Inflammatory macrophage treated with lipopolysaccharide for 1 hour (primary cell): ENCODE measurements at places on chromosomes 4 and X.

DNA sequence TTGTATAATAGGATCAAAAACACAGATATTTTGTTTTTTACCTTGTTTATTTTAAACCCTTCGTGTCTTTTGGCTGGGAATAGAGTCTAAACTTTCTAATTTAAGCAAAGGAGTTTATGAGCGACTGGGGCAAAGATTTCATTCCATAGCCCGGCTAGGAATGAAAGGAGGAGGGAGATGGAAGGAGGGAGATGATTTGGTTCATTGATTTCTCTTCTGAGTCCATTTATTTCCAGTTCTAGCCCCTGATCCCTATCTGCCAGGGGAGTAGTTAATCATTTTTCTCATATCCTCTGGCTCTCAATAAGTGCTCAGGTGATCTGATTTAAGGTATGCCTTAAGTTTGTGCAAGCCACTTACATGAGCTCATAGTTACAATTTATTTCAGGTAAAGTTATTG is 120.0 kb downstream of the SPRY1 start:
- no peak for DNase-seq

- DNase-seq, result no peak
Measured at GRCh38 chr4:74005528-74005927, 7.1 kb upstream of the CXCL5 start.

- DNase-seq, result peak; percentile 20
Measured at GRCh38 chr4:144384408-144384807, 243.9 kb upstream of the GYPA start.

- no peak for DNase-seq
Measured at GRCh38 chrX:91039777-91040176, 394.9 kb upstream of the PABPC5 start.

DNA sequence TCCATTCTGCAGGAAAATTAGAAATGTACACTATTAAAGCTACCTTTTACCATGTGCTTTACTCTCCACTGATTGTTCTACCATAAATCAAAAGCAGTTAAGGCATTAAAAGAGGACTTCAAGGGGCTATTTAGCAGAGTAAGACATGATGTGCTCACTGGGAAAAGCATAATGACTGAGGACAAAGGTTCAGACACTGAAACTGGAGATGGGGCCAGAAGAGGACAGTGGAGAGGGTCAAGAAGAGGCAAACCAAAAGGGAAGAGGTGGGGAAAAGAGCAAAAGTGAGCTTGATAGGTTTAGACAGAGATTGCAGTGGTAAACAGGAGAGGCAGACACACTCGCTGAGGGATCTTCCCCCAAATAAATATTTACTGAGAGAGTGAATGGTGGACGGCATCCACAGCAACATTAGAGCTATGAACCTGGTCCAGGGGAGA is 23.8 kb downstream of the SH3RF1 start:
- no peak for DNase-seq

GRCh38 chr4:159343116-159343515 is 240.2 kb downstream of the RAPGEF2 start:
- DNase-seq, result peak; percentile 63

DNA sequence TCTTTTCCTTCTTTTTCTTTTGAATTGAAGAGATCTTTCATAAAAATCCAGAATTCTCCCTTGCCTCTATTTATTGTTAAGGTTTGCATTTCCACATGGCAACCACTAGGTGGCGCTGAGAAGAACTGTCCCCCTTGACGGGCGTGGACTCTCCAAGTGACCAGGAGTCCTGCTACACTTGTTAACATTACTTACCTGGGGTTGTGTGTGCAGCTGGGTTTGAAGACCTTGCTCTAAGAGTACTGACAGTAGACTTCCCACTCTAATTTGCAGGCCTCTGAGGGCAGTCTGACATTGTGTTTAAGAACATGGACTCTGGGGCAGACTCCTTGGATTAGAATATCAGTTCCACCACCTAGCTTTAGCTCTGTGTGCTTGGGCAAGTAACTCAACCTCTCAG is 52.8 kb downstream of the GPRIN3 start:
- DNase-seq, result peak; percentile 28

DNA sequence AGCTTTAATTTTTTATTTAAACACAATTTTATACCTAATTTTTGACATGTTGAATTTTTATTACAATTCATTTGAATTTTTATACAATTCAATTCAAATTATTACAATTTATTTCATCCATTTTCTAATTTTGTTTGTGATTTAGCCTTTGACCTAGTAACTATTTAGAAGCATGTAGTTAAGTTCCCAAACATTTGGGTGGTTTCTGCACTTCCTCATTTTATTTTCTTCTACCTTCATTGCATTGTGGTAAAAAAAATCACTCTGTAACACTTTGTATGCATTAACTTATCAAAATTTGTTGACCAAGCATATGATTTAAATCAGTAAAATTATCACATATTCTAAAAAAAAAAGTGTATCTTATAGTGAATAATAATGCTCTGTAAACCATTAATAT is 928.9 kb downstream of the ARAP2 start:
- no peak for DNase-seq

DNA sequence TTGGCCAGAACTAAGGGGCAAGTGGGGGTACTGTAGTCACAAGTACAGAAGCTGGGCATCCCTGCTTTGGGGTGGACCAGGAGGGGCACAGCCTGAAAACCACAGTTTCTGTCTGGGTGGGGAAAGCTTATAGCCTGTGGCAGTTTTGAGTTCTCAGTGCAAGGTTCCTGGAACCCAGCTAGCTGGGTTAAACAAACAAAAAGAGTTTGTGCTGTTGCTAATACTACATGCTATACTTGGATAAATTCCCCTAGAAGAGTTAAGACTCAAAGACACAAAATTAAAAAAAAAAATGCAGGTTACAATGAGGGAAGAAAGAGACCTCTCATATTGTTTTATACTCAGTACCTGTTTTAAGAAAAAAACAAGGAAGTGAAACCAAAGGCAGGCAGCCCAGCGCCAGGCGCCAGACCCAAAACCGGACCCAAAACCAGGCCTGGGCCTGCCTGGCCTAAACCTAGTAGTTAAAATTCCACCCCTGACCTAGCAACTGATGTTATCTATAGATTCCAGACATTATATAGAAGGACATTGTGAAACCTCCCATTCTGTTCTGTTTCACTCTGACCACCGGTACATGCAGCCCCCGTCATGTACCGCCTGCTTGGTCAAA is 50.8 kb downstream of the SLC2A9 start:
- no peak for DNase-seq

- DNase-seq, result no peak
Measured at GRCh38 chr4:140113653-140114052, 40.3 kb downstream of the MAML3 start.

GRCh38 chrX:135340831-135341230 is 31.6 kb downstream of the ETDC start:
- no peak for DNase-seq

DNA sequence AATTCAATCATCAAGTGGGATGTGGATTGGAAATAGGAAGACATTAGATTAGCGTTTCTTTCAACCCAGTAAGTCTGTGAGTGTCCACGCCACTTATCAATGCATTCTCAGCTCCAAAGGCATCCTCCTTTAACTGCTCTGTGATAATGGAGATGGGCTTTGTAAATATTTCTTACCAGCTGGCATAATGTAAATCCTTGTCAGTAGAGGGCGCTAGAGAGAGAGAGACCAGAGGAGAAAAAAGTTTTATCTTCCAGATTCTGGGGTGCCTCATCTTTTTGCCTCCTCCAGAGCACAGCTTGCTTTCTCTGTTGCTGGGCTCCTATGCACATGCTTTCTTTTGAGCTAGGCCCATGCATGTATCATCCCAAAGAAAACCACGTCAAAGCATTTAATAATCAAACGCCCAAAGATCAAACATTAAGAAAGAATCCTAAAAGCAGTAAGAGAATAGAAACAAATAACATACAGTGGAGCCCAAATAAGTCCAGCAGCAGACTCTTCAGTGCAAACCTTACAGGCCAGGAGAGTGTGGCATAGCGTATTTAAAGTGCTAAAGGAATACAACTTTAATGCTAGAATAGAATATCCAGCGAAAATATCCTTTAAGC is 9.6 kb upstream of the MTMR1 start:
- DNase-seq, result peak; percentile 73

DNA sequence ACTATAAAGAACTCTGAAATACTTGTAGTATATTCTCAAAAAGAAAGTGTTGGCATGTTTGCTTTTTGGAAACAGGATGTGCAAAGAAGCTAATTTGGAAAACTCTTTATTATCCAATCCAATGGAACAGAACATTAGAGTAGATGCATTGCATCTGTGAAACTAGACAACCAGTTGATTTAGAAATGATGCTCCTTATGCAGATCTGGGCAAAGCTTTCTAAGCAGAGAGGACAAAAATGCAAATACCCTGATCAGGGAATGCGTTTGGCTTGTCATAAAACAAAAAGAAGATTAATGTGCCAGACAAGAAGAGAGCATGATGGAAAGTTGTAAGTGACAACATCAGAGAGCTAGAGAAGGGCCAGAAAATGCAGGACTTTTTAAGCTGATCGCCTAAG is 142.3 kb downstream of the RCHY1 start:
- no peak for DNase-seq

GRCh38 chr4:92198711-92199110 is 105.1 kb upstream of the GRID2 start:
- DNase-seq, result no peak

- DNase-seq, result peak; percentile 62
Measured at GRCh38 chr4:53591372-53591892, at the start of gene LNX1. TSS of gene LNX1 (minus strand) at chr4:53591486. CDS start at chr4:53574002, 17,484 bp downstream.

- no peak for DNase-seq
Measured at GRCh38 chr4:119939071-119939995, 127.3 kb downstream of the MAD2L1 start.

DNA sequence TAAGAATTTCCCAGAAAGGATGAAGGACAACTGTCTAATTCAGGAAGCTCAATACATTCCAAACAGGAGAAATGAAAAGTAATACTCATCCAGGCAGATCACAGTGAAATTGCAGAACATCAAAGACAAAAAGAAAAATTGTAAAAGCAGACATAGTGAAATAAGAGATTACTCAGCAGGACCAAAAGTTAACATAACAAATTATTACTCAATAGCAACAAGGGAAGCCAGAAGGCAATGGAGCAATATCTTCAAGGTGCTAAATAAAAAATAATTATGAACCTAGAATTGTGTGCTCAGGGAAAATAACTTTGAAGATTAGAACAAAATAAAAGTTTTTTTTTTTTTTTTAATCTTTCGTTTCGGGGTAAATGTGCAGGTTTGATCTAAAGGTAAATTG is 30.5 kb upstream of the ENPP6 start:
- no peak for DNase-seq

- no peak for DNase-seq
Measured at GRCh38 chr4:140059159-140059558, 94.8 kb downstream of the MAML3 start.

DNA sequence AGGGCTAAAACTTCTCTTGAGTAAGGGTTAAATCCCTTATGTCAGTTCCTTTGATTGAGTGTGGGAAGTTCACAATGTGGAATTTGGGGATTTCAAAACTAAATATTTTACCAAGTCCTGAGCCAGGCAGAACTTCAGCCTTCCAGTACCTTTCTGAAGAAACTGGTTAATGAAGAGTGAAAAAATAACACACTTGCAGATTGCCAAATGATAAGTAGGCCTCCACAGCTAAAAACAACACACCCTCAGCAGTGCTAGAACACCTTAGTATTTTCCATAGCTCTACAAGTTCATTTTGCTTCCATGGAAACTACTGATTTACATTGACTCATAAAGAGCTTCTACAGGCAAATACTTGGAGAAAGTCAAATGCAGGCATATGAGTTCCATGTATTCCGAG is 326.8 kb downstream of the ZNF674 start:
- DNase-seq, result no peak

DNA sequence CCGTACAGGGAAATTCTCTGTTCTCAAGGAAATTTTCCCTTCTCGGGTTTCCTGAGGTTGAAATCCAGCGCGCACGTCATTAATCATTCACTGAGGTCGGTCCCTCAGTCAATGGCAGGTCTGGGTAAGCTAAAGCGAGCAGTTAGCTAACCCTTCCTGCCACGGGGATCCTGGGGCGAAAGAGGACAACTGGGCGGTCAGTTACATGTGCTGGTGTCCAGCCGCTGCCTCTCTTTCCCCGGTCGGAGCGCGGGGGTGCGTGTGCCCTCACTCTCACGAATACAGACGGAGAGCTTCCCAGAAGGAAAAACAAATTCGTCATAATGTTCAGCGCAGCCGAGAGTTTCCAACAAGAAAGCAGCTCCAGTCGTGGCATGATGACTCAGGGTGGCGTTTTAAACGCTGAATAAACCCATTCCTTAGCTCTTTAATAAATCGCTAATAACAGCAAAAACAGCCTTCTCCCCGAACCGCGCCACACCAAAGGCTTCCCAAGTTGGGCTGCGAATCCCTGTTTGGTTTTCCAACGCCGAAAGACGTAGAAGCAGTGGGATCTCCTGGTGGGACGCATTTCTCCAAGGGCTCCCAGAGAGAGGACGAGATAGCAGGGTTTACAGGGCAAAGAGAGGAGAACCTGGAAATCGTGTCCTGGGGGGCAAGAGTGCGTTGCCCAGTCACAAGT is 752 bp upstream of the FGF5 start:
- no peak for DNase-seq

GRCh38 chrX:38881727-38882126 is 80.5 kb downstream of the MID1IP1 start:
- peak; percentile 57 for DNase-seq

GRCh38 chr4:58809366-58809765 is 1699.2 kb upstream of the IGFBP7 start:
- no peak for DNase-seq

DNA sequence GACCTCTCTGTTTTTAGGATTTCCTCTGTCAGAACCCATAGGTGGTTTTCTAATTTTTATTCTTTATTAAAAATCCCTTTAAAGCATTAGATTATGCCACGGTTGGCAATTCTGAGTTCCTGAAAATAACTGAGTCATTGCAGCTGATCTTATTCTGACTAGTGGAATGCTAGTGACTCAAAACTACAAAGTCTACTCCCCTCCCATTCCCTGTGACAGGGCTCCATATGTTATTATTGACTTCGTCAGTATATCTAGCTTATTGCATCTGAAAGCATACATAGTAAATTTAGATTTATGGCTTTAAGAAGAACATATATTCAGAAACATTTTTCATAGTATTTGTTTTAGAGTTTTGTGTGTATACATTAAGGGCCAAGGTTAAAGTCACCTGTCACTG is 38.5 kb downstream of the HERC3 start:
- peak; percentile 7 for DNase-seq

DNA sequence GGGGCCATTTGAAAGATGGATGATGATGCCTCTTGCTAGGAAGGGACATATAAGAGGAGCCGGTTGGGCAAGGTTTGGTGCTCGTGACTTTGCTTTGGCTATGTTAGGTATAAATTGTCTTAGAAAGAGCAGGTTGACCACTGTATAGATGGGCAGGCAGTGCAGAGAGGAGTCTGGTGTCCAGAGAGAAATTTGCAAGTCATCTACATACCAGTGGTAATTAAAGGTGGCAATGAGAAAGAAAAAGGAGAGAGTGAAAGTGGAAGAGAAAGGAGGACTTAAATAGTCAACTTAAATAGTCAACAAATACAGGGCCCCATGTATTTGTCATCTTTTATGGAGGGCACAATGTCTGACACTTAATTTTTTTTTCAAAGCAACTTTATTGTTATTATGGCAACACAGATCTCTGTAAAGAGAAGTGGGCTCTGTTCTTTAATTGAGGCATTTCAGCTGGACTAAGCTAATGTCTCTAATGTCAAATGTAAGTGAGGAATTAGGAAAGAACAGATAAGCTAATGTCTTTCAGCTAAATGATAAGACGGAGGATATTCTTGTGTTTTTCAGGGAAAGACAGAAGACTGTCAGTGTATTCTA is 75.4 kb upstream of the ANXA3 start:
- DNase-seq, result no peak

- no peak for DNase-seq
Measured at GRCh38 chr4:1099684-1100335, 13.6 kb downstream of the RNF212 start.

GRCh38 chrX:74923942-74924448 is 1.3 kb downstream of the NEXMIF start:
- DNase-seq, result no peak
